Activated CD8-positive, alpha-beta T cell treated with anti-CD3 and anti-CD28 coated beads, Interleukin-2, amount 10 ng/mL, durations not matched to agents 7 days and 5 days (primary cell): ENCODE measurements at places on chromosomes 3 and 15. TPM values are rescaled to one million over a fixed set of nuclear protein-coding genes. Genes with fewer than 3 reads are reported as not detected.
A peak's percentile ranks its signal among the peaks of the same experiment; 100 is the strongest.

DNA sequence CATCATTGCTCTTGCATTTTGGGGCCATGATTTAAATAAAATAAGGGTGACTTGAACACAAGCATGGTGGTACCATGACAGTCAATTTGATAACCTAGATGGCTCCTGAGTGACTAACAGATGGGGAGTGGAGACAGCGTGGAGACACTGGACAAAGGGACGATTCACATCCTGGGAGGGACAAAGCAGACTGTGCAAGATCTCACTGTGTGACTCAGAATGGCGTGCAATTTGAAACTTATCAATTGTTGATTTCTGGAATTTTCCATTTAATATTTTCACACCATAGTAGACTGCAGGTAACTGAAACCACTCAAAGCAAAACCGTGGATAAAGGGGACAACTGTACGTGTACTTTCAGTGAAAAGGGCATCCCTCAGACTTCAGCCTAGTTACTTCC is 25.5 kb downstream of the MCCC1 start:
- DNase-seq: no peak

DNA sequence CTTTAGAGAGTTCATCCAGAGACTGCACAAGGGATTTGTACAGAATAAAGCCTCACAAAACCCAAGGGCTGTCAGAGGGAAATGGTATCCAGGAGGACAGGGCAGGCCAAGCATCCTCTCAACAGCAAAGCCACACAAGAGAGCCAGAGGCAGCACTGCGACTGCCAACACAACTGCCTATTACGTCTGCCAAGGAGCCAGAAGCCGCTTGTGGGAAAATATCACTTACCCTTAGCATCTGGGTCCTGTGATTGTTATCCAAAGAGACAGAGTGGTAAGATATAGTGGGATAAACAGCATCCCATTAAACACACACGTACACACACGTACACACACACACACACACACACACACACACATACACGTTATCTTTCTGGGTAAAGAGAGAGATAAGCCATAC is 618.3 kb upstream of the AGTR1 start:
- no peak for DNase-seq

DYNLT2B gene
- total RNA-seq: 21.1 TPM

GRCh38 chr3:29763115-29763514 is 482.2 kb downstream of the RBMS3 start:
- no peak for DNase-seq

HEG1 gene
- total RNA-seq: 61.7 TPM

DNA sequence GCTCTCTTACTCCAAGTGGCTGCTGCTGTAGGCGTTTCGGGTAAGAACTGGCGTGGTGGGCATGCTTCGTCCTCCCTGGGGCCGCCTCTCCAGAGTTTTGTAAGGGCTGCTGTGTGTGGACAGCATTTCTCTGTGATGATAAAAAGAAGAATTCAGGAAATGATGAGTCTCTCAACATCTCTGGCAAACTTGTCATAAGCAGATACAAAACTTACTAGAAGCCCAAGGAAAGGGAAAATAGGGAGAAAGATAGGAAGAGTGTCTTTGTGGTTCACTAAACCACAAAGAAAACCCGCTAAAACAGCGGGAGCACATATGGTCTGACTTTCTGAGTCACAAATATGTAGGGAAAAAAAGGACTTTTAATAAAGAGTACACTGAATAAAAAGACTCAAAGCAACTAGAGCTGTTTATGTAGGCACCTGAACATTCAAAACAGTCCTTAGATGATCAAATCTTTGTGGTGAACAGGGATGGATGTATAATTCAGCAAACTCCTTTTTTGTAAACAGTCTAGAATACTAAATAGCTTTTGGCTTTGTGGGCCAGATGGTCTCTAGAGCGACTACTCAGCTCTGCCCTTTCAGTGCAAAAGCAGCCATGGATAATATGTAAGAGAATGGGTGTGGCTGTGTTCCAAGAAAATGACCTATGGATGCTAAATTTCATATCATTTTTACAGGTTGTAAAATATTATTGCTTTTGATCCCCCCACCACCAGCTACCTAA is 60.4 kb upstream of the LMOD3 start:
- no peak for DNase-seq

- DNase-seq: no peak
These were observed 133.1 kb upstream of the LRRN1 start for GRCh38 chr3:3665961-3666640.

DNA sequence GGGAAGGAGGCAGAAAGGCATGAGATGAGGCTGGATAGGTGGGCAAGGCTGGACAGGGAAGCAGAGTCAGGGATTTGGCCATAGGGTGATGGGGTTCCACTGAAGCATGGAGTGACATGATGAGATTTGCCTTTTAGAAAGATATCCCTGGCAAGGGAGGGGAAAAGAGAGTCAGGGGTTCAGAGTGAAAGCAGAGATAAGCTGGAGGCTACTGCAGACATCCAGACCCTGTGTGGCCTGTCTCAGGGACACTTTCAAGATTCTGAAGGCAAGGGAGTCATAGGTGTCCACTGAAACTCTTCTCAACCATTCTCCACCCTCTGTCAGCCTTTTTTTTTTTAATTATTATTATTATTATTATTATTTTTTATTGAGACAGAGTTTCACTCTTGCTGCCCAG is 94.0 kb upstream of the SPATA12 start:
- no peak for DNase-seq

RSL24D1 gene
- 85.2 TPM for total RNA-seq

DNA sequence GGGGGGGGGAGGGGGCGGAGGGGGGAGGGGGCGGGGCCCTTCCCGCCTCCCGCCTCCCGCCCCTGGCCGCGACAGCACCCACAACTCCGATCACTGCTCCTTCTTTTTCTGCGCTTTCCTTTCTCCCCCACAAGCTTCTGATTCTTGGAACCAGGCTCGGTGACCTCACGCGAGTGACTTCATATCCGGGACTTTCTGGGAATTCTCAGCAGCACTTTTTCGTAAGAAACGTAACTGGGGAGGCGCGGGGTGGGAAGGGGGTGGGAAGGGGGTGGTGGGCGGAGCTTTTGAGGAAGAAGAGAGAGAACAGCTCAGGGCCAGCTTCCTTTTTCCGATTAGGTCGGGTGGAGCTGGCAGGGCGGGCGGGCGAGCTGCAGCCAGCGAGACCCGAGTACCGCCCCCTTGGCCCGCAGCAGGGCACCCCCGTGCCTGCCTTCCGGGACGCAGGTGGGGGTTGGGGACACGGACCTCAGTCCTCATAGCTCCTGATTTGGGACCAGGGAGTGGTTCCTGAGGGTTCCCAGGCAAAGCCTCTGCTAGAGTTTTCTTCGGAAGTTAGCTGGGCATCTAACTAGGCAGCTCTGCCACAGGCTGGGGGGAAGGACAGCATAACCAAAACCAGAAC is 14.6 kb downstream of the XIRP1 start:
- peak; percentile 75 for DNase-seq
